Foreskin keratinocyte (primary cell): ENCODE measurements at places on chromosomes 6 and 20. TPM values are rescaled to one million over a fixed set of nuclear protein-coding genes. Genes with fewer than 3 reads are reported as not detected.

Gene PNLDC1
- 0.07 and 0.75 TPM in 2 replicates for total RNA-seq

Gene FOXA2
- 1.1 and 1.4 TPM in 2 replicates for total RNA-seq

Gene NNAT
- 0.54 and 0.88 TPM in 2 replicates for total RNA-seq

Gene CTCFL
- total RNA-seq = not detected in 2 replicates

Gene TUBB1
- total RNA-seq = not detected in 2 replicates

Gene PACSIN1
- 0.07 TPM in 1 of 2 replicates, not detected in the other for total RNA-seq

Gene FIG4
- total RNA-seq = 7.7 and 8.7 TPM in 2 replicates

Gene LZTS3
- total RNA-seq = 3.1 and 3.3 TPM in 2 replicates

Gene TMC2
- total RNA-seq = not detected in 2 replicates

Gene SLC12A5
- total RNA-seq = 1.7 and 3.2 TPM in 2 replicates
